ENCODE measurements at places on chromosomes 12 and 14.

DNA sequence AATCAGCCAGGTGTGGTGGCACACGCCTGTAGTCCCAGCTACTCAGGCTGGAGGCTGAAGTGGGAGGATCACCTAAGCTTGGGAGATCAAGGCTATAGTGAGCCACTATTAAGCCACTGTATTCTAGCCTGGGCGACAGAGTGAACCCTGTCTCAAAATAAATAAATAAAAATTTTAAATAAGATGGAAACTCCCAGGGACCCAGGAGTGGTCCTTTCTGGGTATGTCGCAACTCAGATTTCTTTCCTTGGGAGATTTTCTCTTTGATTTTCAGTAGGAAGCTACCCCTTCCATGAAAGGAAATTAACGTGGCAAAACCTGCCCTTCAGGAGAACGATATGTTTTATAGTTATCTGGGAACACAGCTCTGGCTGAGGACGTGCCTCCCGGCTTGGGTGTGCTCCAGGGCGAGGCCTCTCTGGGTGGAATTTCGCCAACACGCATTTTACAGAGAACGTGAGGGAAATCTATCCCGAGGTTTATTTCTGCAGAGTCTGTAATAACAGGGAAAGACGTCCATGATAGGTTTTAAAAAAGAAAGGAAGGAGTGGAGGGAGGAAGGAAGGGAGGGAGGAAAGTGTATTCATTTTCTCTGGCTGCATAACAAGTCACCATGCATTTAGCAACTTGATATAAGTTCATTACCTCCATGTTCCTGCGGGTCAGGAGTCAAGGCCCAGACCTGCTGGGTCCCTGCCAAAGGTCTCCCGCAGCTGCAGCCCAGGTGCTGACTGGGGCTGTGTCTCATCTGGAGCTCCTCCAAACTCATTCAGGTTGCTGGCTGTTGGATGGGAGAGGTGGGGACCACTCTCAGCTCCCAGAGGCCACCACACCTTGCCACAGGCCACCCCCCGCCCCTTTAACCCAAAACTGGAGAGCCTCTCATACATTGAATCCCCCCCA lies 80.6 kb upstream of the GSC start:
- no peak for DNase-seq

DNA sequence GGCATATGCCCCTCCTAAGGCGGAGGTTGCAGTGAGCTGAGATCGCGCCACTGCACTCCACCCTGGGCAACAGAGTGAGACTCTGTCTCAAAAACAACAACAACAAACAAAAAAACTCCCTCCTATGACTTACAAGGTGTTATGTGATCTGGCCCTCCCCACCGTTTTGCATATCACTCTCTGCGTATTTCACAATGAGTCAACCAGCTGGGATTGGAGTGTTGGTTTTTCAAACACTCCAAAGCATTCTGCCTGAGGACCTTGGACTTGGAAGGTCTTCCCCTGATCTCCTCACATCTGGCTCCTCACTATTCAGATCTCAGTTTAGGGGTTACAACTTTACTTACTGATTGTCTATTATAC lies 14.0 kb downstream of the MANSC1 start:
- DNase-seq: no peak

DNA sequence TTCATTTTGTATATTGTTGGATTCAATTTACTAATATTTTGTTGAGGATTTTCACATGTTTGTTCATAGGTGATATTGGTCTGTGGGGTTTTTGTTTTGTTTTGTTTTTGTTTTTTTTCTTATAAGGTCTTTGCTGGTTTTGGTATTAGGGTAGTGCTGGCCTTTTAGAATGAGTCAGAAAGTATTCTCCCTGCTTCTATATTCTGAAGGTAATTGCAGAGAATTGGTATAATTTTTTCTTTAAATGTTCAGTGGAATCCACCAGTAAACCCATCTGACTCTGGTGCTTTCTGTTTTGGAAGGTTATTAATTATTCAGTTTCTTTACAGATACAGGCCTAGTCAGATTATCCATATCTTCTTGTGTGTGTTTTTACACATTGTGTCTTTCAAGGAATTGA lies 8.9 kb downstream of the TOGARAM1 start:
- DNase-seq: no peak

DNA sequence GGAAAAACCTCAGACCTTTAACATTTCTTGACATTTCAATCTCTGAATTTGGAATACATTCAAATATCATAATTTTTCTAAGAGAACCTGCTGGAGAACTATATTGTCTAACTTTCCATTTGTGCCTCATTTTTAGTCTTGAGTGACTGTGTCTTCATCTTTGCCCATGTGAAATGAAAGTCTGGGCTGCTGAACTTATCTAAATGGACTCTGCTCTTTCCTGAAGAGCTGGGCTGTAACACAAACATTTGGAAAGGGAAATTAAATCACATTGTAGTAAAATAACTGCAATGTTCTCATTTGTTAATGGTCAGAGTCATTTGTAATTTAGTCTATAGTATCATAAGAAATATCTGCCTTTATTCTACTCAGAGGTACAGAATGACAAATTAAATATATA lies 373.1 kb downstream of the LRIG3 start:
- DNase-seq: no peak

- DNase-seq: no peak
Measured at GRCh38 chr12:111361073-111361716, 7.7 kb downstream of the PHETA1 start.

GRCh38 chr12:58368001-58368400 lies 426.6 kb downstream of the ATP23 start:
- no peak for DNase-seq

DNA sequence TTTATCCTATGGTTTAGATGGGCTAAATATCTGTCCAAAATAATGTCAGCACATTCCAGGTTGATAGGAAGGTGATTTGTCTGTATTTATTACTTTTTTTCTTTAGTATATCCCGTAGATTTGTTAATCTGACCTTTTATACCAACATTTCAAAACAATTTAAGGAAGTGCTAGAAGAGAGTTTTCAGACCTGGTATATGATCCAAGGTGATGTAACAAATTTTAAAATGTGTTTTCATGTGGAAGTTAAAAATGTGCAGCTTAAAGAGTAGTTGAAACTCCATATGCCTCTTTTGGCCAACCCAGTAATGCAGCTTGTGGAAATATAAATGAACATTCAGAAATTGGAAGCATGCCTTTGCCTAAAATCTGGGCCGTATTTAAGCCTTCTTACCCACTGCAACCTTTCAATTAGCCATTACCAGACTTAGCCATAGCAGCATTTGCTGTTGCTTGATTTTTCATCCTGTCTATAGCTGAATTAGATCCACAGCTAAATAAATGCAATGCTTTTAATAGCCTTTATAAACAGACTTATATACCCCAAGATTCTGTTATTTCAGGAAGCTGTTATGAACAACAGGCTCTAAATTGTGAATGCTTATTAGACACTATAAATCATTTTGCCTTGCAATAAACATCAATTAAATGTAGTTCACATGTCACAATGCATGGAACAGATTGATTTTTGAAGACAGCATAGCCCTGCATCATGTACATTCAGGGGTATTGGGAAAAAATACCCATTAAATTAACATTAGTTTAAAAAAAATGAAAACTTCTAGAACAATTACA lies 271.2 kb downstream of the PDZRN4 start:
- DNase-seq: no peak

DNA sequence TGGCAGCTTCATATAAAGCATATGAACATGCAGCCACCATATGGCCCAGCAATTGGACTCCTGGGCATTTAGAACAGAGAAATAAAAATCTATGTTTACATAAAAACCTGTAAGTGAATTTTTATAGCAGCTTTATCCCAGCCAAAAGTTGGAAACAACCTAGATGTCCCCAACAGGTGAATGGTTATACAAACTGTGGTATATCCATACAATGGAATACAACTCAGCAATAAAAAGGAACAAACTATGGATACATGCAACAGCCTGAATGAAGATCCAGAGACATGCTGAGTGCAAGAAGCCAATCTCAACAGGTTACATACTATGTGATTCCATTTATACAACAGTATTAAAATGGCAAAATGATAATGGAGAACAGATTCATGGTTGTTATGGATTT lies 3.7 kb downstream of the TMTC1 start:
- DNase-seq: no peak

- DNase-seq: no peak
Measured at GRCh38 chr14:101903111-101903561, 61.2 kb upstream of the DYNC1H1 start.

GRCh38 chr14:70061108-70061507 lies 127.6 kb downstream of the SLC8A3 start:
- no peak for DNase-seq

DNA sequence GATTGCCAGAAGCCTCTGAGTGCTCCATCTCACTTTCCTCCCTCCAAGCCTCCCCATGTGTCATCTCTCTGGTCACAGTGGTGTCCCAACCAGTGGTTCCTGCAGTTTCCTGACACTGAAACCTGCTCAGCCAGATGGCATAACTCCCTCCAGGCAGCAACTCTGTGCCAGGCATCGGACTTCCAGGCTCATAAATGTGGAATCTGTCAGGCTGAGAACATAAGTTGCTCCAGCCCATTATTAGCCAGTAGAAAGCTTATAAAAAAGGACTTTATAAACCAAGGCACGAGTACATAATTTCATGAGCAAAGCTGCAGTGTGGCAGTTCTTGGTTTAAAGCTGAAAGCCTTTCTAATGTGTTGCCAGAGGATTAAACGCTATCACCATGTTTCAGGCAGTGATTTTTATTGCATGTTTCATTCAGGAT lies 194.3 kb downstream of the DACT1 start:
- no peak for DNase-seq

- DNase-seq: no peak
Measured at GRCh38 chr14:40221428-40221827, 789.2 kb upstream of the FBXO33 start.

- no peak for DNase-seq
Measured at GRCh38 chr14:102580550-102581110, 11.8 kb upstream of the RCOR1 start.

DNA sequence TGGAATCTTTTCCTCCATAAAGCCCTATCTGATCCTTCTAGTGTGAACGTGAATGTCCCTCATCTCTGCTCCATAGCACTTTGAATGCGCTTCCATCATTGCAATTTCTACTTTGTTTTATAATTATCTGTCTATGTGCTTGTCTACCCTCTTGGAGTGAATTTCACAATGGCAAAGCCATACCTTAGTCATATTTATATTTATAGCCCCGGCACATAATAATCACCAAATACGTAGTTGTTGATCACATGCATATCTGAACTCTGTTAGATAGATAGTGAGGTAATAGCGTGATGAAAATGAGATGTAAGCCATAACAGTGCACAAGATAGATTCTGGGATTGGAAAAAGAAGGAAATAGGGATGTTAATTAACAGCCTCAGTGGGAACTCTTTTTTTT lies 55.2 kb downstream of the MSRB3 start:
- no peak for DNase-seq

DNA sequence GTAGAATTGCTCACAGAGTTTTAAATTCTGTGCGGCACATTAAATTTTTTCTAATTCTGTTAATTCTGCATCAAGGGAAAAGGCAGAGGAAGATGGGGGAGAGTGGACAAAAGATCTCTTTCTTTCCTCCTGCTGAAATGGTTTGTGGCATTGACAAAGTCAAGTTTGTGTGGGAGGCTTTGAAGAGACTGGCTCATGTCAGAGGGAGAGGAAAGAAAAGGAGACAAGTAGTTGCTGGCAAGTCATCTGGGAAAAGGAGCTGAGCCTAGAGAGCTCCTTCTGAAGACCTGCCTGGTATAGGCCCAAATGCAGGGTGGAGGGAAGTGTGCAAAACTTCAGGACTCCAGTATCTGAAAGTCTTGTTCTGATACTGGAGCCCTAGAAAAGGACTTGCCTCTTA lies 36.3 kb downstream of the TTLL5 start:
- no peak for DNase-seq

GRCh38 chr12:58470266-58471010 lies 449.9 kb downstream of the LRIG3 start:
- DNase-seq: no peak

GRCh38 chr12:70849265-70849960 lies 71.1 kb downstream of the PTPRR start:
- DNase-seq: peak; percentile 37

DNA sequence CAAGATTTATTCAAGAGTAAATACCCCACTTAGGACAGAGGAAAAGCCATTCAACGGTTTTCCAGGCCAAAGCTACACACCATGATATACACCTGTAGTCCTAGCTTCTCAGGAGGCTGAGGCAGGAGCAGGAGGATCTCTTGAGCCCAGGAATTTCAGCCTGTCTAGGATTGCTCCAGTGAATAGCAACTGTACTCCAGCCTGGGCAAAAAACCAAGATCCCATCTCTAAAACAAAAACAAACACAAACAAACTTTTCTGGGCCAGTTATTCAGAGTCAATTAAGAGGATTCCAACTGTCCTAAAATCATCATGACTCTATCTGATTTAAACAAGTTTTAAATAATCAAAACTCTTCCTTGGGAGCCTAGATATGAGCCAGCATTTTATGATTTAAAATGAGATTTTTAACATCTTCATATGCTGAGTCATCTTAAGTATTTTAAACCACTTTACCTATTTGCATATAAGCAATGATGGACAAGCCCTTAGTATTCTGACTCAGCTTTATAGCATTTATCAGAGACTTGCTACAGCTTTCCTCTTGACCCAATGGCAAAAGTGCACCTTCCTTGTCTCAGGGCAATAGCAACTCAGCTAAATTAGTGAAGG lies 77.1 kb downstream of the KCNMB4 start:
- no peak for DNase-seq

DNA sequence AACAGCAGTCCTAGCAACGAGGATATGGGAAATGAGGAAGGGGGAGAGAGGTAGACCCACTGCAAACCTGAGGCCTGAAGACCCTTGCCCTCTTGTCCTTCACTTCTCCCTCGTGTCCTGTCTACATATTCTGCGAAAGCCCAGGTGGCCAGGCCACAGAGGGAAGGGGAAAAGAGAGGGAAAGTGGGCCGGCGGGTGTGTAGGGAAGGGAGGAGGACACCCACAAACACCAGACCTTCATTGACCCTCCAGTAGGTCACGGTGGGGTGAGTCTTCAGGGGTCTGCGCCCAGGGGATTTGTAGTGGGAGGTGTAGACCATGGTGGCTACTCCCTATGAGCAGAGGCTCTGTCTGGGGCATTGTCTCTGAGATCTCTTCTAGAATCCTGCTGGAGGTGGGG lies 3.8 kb downstream of the FAIM2 start:
- DNase-seq: no peak

Data from SK-N-DZ (cell line).